Fibroblast of the conjunctiva (primary cell): ENCODE measurements at places on chromosomes 4 and X.

DNA sequence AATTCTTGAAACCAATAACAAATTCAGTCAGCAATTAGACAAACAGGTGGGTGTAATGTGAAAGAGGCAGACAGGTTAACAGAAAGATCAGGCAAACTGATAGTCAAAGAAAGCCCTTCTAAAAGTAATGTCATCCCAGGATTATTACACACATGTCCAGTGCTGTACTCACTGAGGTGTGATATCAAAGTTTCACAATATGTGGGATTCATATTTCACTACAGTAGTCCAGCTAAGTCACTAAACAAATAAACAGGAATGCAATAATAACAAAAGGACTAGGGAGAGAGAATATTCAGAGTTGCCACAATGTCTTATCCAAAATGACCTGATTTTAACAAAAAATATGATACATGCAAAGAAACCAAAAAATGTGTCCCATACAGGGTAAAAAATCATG is 787.5 kb downstream of the FSTL5 start:
- DNase-seq, result no peak

DNA sequence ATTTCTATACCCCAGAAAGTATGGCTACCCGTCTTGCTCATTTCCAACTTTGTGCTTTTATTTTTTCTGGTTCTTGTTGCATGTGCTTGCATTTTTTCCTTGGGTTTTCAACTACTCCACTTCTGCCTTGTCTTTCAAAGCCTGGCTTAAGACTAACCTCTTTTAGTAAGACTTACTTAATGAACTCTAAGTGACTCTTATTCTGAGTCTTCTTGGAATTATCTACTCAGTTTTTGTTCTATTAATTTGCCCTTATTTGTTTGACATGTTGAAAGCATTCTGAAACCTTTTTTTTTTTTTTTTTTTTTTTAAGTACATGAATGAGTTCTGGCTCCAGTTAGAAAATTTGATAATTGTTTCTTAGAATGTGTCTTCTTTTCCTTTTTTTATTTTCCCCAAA is 74.8 kb downstream of the SLIT2 start:
- no peak for DNase-seq

DNA sequence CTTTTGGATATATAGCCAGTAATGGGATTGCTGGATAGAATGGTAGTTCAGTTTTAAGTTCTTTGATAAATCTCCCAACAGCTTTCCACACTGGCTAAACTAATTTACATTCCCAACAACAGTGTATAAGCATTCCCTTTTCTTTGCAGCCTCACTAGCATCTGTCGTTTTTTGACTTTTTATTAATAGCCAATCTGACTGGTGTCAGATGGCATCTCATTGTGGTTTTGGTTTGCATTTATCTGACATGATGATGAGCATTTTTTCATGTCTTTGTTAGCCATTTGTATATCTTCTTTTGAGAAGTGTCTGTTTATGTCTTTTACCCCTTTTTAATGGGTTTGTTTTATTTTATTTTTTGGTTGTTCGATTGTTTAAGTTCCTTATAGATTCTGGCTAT is 13.3 kb downstream of the UBQLN2 start:
- DNase-seq, result no peak

DNA sequence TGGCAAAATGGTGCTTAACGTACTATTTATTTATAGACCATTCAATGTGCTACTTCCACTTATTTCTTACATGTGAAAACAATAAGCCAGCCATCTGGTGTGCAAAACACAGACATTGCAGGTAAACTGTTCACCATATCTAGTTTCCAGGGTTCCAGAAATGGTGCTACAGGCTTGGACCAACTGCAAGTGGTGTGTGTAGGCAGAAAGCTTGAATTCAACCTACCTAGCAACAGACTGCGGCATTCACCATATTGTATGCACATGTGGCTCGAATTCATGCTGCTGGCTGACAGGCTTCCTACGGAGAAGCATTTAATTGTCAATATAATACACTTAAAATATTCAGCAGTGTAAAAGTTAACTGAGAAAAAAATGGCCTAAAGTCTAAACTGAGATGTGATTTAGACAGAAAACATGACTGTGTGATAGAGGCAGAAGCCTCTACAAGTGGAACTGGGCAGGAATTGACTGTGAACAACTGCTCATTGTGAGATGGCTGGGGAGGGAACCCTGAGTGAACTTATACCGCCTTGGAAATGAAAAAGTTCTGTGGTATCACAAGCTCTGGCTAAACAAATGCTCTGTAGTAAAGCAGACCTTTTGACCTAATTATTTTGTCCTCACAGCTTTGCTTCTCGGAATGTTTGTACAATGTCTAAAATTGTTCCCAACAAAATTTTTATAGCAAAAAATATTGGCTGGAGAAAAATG is 434.7 kb downstream of the GRIA2 start:
- DNase-seq, result no peak

- peak; percentile 55 for DNase-seq
These were observed 46.4 kb downstream of the ACOX3 start for GRCh38 chr4:8394061-8394519.

DNA sequence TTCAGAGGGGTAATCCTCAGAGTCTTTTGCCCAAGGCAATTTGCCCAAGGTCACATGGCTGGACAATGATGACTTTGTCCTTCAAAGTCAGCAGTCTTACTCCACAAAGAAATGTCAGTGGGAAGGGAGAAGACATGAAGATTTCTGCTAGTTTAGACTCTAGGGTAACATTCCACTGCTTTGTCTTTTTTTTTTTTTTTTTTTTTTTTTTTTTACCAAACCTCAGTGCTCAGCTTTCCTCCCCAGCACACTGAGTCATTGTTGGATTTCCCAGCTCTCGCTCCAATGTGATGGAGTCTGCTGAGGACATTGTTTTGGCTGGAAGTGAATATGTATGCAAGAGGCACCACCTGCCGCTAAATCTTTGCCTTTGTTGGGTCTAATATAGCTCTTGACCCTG is 7.2 kb upstream of the C1QTNF7 start:
- no peak for DNase-seq

DNA sequence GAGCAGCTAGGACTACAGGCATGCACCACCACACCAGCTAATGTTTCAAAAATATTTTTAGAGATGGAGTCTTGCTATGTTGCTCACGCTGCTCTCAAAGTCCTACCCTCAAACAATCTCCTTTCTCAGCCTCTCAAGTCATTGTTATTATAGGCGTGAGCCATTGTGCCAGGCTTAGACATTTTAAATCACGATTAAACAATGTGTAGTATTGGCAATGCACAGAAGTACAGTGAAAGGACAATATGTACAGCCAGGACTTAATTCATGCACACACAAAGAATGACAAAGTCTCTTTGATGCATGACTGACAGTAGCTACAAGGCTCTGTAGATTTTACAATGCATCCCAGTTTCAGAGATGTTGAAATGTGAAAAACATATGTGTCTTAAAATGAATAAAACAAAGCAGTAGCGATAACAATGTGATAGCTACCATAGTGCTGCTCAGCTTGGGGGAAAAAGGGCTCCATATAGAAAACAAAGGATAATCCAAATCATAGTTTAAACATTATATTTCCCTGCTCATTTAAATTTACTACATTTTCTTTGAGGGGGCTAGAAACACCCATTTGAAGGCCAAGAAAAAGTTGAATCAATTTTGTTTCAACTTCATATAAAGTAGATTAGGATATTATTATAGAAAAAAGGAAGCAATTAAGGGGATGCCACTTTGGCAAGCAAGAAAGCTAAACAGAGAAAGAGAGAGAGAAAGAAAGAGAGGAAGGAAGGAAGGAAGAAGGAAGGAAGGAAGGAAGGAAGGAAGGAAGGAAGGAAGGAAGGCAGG is 272.4 kb upstream of the SMIM31 start:
- no peak for DNase-seq

DNA sequence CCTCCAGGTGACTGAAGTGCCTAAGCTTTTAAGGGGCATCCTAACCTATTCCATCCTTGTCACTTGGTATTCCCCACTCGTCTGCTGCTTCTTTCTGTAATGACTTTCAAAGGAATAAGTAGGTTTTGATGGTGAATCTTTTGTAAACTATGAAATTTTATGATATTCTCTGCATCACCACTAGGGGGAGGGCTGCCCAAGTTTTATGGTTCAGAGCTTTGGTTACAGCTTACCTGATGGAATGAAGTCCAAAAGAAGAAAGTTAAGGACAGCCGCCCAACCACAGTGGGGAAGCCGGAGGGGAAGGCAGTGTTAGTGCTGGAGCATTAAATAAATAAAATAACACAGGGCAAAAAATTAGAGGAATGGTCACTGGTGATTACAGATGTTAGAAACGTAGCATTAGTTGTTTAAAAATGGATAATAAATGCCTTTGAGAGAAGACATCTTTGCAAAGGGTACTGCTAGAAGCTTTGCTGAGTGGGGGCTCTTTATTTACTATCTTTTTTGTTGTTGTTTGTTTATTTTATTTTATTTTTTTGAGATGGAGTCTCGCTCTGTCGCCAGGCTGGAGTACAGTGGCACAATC is 204.9 kb downstream of the GBA3 start:
- DNase-seq, result peak; percentile 12

- no peak for DNase-seq
These were observed 42.2 kb upstream of the SCOC start for GRCh38 chr4:140331245-140331644.

DNA sequence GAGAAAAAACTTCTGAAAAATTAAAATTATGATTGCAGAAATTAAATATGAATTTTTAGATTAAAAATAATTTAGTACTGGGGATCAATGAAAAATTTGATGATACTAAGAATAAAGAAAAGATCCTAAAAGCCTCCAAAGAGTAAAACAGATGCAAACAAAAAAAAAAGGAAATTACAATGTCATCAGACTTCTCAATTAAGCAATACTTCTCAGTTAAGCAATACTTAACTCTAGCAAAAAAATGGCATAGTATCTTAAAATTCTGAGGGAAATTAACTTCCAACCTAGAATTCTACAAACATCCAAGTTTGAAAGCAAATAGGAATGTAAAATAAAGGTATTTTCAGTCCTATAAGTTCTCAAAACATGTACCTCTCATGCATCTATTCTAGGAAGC is 141.2 kb upstream of the INTU start:
- DNase-seq, result no peak

DNA sequence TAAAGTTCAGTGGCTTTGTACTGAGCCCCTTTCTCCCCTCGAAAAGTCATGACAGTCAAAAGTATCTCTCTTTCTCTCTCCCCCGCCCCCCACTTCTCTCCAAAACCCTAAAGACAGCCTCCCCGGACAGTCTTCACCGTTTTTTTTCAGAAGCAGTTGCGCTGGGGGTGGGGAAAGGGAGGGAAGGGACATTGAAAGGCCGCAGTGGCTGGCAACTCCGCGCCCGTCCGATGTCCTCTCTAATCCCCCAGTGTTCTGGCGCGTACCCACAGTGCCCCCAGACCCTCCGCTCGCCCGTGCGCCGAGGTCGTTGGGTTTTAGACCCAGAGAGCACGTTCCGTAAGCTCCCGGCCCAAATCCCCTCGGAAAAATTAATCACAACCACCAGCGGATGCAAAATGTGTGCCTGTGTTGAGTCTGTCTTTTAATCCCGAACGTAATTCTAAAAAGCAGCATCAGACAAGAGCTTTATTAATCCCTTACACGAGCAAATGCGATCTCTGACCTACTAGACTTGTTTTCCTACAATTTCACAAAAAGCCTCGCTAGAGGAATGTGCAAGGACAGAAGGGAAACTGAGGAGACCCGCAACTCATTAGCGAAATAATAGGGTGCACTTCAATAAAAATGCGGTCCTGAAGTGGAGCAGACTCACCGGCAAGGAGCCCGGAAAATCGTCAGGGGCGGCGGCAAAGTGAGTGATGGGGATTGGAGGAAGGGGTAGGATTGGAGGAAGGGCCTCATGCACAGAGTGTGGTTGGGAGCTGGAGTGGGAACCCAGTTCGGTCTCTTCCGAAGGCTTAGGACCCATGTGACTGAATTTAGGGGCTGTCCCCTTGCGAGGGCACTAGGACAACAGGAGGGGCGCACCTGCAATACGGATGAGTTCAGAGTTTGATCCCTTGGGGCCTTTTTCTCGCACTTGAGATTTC is 12.2 kb upstream of the PRDM8 start:
- no peak for DNase-seq

DNA sequence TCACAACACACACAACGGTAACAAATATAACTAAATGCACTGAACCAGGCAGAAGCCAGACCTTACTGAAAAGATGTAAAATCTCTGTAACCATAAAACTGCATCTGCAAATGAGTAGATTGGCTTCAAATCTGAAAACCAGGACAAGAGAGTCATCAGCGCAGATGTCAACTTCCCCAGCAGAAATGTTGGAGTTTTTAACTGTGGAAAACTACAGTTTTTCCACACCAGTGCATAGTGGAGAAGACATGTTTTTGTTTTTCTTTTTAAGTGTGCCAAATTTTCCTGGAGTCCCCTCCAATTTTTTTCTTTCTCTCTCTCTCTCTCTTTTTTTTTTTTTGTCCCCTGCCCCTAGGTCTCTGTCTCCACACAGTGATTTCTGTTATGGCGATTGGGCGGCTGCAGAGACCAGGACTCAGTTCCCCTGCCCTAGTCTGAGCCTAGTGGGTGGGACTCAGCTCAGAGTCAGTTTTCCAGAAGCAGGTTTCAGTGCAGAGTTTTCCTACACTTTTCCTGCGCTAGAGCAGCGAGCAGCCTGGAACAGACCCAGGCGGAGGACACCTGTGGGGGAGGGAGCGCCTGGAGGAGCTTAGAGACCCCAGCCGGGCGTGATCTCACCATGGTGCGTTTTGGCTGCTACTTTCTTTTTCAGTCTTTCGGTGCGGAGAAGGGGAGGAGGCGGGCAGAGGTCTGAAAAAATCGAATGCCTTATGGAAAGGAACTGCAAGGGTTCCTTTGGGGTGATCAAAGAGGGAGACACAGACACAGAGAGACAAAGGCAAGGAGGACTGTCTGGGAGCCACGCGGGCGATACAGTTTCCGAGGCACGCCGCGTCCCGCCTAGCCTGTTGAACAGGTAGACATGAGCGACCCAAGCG is at the start of gene GUCY1A1:
GUCY1A1 (plus strand) TSS at position 505 of the 878 bp plus-strand sequence. CDS start 30,020 bp downstream, outside the sequence.
- DNase-seq, result no peak

- no peak for DNase-seq
These were observed 192.8 kb downstream of the MAD2L1 start for GRCh38 chr4:119873794-119874325.

DNA sequence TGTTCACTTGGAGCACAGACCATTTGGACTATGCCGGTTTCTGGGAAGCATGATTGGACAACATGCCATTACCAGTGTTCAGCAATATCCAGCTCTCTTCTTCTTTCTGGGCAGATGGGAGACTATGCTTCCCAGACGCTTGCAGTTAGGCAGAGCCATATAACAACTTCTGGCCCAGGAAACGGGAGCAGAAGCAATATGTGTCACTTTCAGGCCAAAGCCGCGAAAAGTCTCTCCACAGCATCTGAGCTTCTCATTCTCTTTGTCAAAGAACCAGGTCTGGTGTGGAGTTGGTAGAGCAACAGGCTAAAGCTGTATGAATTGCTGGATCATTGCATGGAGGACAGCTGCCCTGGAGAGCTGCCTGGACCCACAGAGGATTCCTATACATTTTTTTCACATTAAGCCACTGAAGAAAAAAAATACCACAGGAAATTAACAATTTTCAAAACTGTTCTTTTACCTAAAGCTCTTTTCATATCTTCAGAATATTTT is 131.4 kb upstream of the FRG1 start:
- DNase-seq, result no peak

GRCh38 chr4:95572304-95572991 is 23.7 kb upstream of the UNC5C start:
- DNase-seq, result no peak
